ENCODE measurements at places on chromosomes 7 and 10. TPM values are rescaled to one million over a fixed set of nuclear protein-coding genes. Genes with fewer than 3 reads are reported as not detected.

NAT16 gene
- not detected for polyA plus RNA-seq

LRIT1 gene
- polyA plus RNA-seq, result not detected

IGF2BP3 gene
- polyA plus RNA-seq, result 0.22 TPM

PAPOLB gene
- not detected for polyA plus RNA-seq

MRC1 gene
- polyA plus RNA-seq, result 10.8 TPM

INMT gene
- polyA plus RNA-seq, result 3.2 TPM

MTERF1 gene
- 12.1 TPM for polyA plus RNA-seq

IFIT1B gene
- polyA plus RNA-seq, result 0.04 TPM

CCDC172 gene
- polyA plus RNA-seq, result not detected

FGFBP3 gene
- polyA plus RNA-seq, result 0.79 TPM

NUTM2D gene
- polyA plus RNA-seq, result 2.0 TPM

NODAL gene
- not detected for polyA plus RNA-seq

RAMP3 gene
- 21.6 TPM for polyA plus RNA-seq

ITPRID1 gene
- polyA plus RNA-seq, result not detected

LOXL4 gene
- 0.39 TPM for polyA plus RNA-seq

H2BK1 gene
- 0.24 TPM for polyA plus RNA-seq
